ENCODE measurements at places on chromosomes 3 and 15.
A peak's percentile ranks its signal among the peaks of the same experiment; 100 is the strongest.

- DNase-seq = no peak
These were observed 96.9 kb downstream of the THSD4 start for GRCh38 chr15:71212146-71212545.

DNA sequence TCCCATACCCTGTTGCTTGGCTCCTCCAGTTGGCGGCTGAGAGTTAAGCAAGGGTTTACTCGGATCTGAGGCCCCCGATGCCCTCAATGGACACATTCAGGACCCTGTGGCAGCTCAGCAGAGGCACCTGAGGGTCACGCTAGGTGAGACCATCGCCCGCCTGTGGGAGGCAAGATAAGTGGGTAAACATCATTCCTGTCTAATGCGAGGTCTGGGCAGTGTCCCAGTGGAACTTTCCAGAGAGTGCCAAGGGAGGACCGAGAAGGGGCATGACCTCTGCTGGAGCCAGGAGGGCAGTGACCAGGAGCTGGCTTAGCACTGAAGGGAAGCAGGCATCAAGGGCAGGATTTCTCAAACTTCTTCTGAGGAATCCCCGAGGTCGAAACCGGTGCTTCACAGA lies 65.4 kb upstream of the SEC61A1 start:
- DNase-seq = no peak

DNA sequence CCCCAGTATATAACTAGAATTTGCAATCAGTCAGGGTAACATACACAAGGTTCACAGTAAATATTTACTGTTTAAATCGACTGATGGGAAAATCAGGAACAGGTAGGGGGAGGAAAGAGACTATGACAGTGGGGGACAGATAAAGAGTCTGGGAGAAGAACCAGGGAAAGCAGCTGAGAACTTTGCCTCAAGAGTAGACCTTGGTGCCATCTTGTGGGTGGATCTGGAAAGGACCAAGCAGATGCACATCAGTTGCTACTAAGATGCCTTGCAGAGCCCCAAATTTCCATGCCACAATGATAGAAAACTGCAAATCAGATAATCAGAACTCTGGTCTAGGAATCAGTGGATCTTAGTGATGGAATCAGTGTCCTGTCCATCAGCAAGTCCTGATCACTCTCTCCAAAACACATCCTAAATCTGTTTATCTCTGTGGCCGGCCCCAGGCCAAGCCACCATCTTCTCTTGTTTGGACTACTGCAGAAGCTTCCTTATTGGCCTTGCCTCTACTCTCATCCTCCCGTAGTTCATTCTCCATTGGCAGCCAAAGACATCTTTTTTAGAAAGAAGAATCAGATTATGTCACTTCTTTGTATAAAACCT lies 62.7 kb downstream of the PDE8A start:
- peak; percentile 60 for DNase-seq

GRCh38 chr15:23518104-23518503 lies 47.4 kb upstream of the MKRN3 start:
- no peak for DNase-seq

- DNase-seq = no peak
These were observed 78.1 kb downstream of the ZNF621 start for GRCh38 chr3:40602778-40603385.

DNA sequence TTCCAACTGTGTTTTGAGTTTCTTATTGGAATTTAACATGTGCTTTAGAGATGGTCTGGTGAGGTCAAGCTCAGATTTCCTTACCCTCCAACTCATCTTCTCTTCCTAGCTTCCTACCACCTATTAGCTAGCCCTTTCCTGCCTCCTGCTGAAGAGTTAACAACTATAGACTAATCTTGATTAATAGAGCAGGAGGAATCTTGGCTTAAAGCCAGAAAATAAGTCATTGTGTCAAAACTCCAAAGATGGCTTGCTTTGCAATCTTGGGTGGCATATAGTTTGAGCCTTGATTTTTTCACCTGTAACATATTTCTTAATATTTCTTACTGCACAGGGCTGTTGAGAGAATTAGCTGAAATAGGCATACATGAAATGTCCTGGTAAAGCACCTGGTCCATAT lies 27.3 kb downstream of the BCL2L10 start:
- no peak for DNase-seq

GRCh38 chr15:66729331-66729951 lies 27.4 kb downstream of the SMAD6 start:
- DNase-seq = no peak

- no peak for DNase-seq
These were observed 540.5 kb upstream of the ATP11B start for GRCh38 chr3:182252802-182253201.

GRCh38 chr3:117603097-117603496 lies 893.5 kb downstream of the TUSC7 start:
- no peak for DNase-seq

DNA sequence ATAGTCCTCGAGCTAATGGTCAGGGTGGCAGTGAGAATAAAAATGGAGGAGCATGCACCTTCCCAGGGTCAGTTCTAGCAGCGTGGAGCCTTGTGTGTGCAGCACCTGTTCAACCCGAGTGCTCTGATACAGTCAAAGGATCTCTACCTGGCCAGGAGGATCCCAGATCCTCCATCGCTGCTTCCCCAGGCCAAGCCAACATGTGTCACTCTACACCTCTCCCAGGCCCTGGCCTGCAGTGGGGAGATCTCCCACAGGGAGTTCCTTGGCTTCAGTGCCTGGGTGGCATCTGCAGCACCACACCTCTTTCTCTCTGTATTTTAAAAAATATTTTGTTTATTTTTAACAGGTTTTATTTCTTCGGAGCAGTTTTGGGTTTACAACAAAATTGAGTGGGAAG lies 414.8 kb upstream of the C2CD4B start:
- DNase-seq = no peak

- no peak for DNase-seq
These were observed 65.5 kb downstream of the MEF2A start for GRCh38 chr15:99631255-99631654.

DNA sequence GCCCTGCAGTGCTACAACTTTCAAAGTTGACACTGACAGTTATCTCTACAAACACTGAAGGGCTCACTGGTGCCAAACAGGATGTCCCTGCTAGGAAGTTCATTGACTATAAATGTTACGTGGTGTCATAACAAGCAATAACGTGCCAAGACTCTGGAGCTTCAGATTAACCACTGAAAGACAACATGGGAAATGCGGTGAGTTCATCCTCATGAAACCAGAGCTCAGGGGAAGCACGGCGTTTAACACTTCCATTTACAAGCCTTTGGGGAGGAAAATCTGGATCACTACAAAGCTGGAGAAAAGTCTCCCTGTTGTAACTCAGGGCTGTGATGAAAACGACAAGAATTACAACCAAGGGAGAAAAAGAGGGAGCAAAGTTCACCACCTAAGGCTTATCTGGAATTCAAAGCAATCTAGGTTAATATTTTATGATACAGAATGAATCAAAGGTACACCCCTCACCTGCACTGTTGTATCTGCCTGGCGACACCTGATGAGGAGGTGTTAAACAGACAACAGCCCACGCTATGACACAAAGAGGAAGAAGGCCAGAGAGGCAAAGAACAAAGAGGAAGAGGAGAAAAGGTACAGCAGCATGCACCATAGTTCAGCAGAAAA lies 27.0 kb downstream of the SHQ1 start:
- DNase-seq = peak; percentile 37

DNA sequence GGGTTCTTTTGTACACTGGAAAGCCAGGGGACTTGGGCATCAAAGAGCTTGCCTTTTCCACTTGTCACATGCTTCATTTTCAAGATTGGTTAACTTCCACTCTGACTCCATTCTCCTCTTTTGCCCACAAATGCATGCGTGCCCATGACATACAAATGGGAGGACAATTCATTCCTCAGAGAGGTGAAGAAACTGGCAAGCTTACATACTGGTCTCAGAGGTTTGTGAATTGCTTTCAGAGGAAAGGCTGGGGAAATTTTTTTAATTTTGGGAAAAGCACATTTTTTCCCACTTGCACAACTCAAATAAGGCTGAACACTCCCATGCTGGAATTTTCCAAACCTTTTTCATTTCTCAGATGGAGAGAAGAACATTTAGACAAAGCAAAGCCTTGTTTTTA lies 20.9 kb upstream of the AMOTL2 start:
- no peak for DNase-seq

GRCh38 chr15:74727727-74728126 lies 2.4 kb upstream of the CYP1A1 start:
- no peak for DNase-seq

DNA sequence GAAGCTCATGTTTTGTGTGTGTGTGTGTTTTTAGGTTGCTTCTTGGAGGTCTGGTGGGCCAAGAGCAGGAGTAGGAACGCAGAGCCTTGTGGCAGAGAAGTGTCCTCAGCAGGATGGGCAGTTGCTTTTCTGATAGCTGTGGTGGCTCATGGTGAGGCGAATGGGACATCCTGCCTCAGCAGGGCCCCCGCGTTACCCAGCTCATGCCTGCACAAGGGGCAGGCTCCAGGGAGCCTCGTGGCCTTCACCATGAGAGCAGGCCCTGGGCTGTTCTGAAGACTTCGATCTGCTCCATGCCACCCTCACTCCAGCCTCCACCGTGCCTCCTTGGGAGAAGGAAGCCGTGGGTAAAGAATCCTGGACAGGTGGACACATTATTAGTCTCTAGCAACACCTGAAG lies 33.4 kb upstream of the CTXND1 start:
- DNase-seq = no peak

- DNase-seq = no peak
These were observed 109.6 kb downstream of the PIK3CB start for GRCh38 chr3:138725116-138725515.

DNA sequence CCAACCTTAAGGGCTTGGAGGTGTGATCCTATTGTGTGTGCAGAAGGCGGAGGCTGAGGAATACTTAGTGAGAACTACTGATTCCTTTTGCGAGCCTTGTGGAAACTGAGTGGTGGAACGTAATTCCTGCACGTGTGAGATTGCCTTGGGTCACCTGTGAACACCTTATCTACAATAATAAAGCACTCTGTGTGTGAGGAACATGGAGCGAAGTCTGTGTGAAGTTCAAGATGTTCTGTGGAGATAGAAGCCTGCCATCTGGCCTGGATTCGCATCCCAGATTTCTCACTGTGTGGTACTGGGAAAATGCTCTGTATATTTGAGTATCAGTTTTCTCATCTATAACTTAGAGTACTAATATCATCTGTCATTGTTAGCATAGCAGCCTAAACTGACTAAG lies 179.5 kb upstream of the PDZRN3 start:
- DNase-seq = no peak

GRCh38 chr3:153640689-153641665 lies 479.0 kb downstream of the RAP2B start:
- no peak for DNase-seq

DNA sequence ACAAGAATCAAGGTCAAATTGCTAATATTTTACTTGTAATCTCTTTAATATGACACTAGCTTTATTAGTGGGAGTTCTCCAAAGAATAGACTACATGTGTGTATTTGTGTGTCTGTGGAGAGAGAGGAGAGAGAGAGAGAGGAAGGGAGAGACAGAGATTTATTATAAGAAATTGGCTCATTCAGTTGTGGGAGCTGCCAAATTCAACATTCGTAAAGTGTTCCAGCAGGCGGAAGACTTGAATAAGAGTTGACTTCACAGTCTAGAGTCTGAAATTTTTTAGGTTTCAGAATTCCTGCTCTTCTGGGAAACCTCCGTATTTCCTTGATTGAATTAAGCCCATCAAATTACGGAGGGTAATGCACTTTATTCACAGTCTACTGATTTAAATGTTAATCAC lies 4.7 kb upstream of the CLDN1 start:
- DNase-seq = no peak

DNA sequence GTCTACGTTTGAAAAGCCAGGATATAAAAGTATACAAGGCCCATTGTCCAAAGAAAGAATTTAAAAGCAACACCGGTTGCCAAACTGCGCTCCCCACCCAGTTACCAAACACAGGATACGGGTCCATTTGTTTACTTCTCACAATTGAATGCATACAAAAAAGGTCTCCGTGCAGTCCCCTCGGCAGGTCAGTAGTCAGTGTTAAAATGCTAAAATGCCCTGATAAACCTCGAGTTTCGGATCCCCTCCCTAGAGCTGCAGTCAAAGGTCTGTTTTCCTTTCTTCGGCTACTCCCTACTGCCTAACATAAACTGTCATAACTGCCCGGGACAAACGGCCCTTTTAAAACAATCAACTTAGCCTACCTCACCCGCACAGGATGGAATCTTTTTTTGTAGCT lies 534.6 kb downstream of the FOXP1 start:
- no peak for DNase-seq

- DNase-seq = no peak
These were observed 116.0 kb downstream of the XXYLT1 start for GRCh38 chr3:195154793-195155535.

- no peak for DNase-seq
These were observed 454.4 kb downstream of the LPP start for GRCh38 chr3:188608401-188608800.

- DNase-seq = no peak
These were observed 366.3 kb downstream of the MECOM start for GRCh38 chr3:169297214-169297613.

- no peak for DNase-seq
These were observed 316.3 kb upstream of the STAC start for GRCh38 chr3:36063992-36064391.

GRCh38 chr3:30604558-30604957 lies 1.8 kb upstream of the TGFBR2 start:
- DNase-seq = no peak

DNA sequence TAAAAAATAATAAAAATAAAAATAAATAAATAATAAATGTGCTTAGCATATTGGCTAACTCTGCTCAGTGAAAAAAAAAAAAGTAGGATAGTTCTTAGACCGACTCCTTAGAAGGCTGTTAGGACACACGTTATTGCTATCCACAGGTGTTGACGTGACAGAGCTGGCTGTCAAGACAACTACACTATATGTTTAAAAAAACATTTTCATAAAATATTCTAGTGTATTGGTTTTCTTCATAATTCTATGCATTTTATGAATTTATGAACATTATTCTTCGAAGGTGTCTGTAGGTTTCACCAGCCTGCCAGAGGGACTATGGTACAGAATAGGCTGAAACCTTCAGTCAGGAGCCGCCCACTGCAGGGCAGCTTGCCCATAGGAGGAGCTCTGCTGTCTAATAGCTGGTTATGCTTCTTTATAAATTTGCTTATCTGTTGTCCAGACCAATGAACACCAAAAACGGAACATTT lies 9.2 kb downstream of the TM4SF1 start:
- DNase-seq = no peak

Data from CD8-positive, alpha-beta T cell (primary cell).